Lung microvascular endothelial cell (primary cell): ENCODE measurements at places on chromosomes 12 and 14. TPM values are rescaled to one million over a fixed set of nuclear protein-coding genes. Genes with fewer than 3 reads are reported as not detected.

Gene IL22
- total RNA-seq, result not detected in 2 replicates

Gene EGLN3
- 1.7 and 6.2 TPM in 2 replicates for total RNA-seq

Gene TTC7B
- total RNA-seq, result 9.2 and 14.7 TPM in 2 replicates

Gene SLC38A4
- 1.1 and 1.6 TPM in 2 replicates for total RNA-seq

Gene GYS2
- total RNA-seq, result not detected in 2 replicates

Gene SOX5
- total RNA-seq, result under 0.01 TPM in 1 of 2 replicates, not detected in the other

Gene AQP2
- not detected in 2 replicates for total RNA-seq

Gene COCH
- 0.99 and 1.5 TPM in 2 replicates for total RNA-seq

Gene ASB2
- not detected in 2 replicates for total RNA-seq

Gene TMEM229B
- 0.40 and 0.44 TPM in 2 replicates for total RNA-seq

Gene MYG1
- total RNA-seq, result 31.6 and 35.9 TPM in 2 replicates

Gene CABP1
- total RNA-seq, result under 0.01 TPM in 1 of 2 replicates, not detected in the other

Gene DCAF11
- 59.9 and 77.8 TPM in 2 replicates for total RNA-seq

Gene KCNA1
- total RNA-seq, result not detected in 2 replicates

Gene NYNRIN
- total RNA-seq, result 1.4 and 4.1 TPM in 2 replicates

Gene GPX2
- total RNA-seq, result not detected in 2 replicates

Gene TMPRSS12
- total RNA-seq, result not detected in 2 replicates

Gene SRRM4
- total RNA-seq, result not detected in 2 replicates

Gene MCRS1
- 42.9 and 44.2 TPM in 2 replicates for total RNA-seq

Gene FAM181A
- total RNA-seq, result not detected in 2 replicates

Gene FLVCR2
- total RNA-seq, result 0.79 and 1.3 TPM in 2 replicates

Gene PEX5
- total RNA-seq, result 22.2 and 23.5 TPM in 2 replicates

Gene NINJ2
- 0.79 and 1.7 TPM in 2 replicates for total RNA-seq

Gene TRIP11
- total RNA-seq, result 12.9 and 23.8 TPM in 2 replicates

Gene CPM
- total RNA-seq, result under 0.01 and 0.44 TPM in 2 replicates

Gene ITGB7
- not detected in 2 replicates for total RNA-seq

Gene RNF212B
- total RNA-seq, result not detected in 2 replicates

Gene HCAR3
- total RNA-seq, result not detected in 2 replicates

Gene PTPRB
- 83.7 and 112 TPM in 2 replicates for total RNA-seq

Gene PRPH
- not detected in 2 replicates for total RNA-seq

Gene MAP3K9
- under 0.01 TPM in 2 replicates for total RNA-seq

Gene KRT79
- total RNA-seq, result not detected in 2 replicates

Gene A2M
- total RNA-seq, result 3.8 and 19.0 TPM in 2 replicates

Gene INSM2
- total RNA-seq, result not detected in 2 replicates

Gene TMEM119
- total RNA-seq, result not detected in 2 replicates
